CD4-positive, alpha-beta T cell (primary cell): ENCODE measurements at places on chromosomes 7 and 10. TPM values are rescaled to one million over a fixed set of nuclear protein-coding genes. Genes with fewer than 3 reads are reported as not detected.

Gene DMBT1
- not detected for total RNA-seq

Gene TLX1
- not detected for total RNA-seq

Gene HTR7
- 0.08 TPM for total RNA-seq

Gene INSYN2A
- total RNA-seq = not detected

Gene ITIH2
- not detected for total RNA-seq

Gene STEAP4
- total RNA-seq = not detected

Gene SH2B2
- total RNA-seq = 0.77 TPM
